Activated T-cell treated with anti-CD3 and anti-CD28 coated beads, Interleukin-2, amount 50 U/mL, for 24 hours (primary cell): ENCODE measurements at places on chromosomes 4 and X.

- no peak overlapping the region for H3K27ac ChIP-seq
- no peak for DNase-seq
- peaks cover 56% of the 10 kb centered on the region for H3K27me3 ChIP-seq
Observed at GRCh38 chr4:74793757-74794381, 454 bp downstream of the BTC start.

GRCh38 chr4:88751258-88752075 is 53.8 kb upstream of the NAP1L5 start:
- H3K4me3 ChIP-seq: no peak overlapping the region
- H3K36me3 ChIP-seq: peaks cover 10% of the 10 kb centered on the region
- H3K4me1 ChIP-seq: no peaks in the 10 kb centered on the region
- no peak overlapping the region for H3K27ac ChIP-seq
- DNase-seq: no peak

DNA sequence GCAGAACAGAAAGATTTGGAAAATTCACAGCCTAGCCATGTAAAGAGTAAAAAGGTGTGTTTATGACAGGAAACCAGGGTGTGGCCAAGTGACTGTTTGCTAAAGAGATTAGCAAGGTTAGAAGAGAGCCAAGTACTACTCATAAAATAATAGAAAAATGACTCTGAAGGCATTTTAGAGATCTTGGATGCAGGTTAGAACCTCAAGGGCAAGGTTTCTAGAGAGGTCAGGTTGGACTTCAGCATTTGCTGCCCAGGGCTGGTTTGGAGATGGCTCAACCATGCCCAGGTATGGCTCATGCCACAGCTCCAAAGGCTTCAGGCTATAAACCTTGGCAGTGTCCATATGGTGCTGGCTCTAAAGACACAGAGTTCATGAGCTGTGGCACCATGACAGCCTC is 40.6 kb upstream of the ADGRA3 start:
- H3K4me3 ChIP-seq: no peak overlapping the region
- H3K27me3 ChIP-seq: no peaks in the 10 kb centered on the region
- DNase-seq: no peak
- H3K27ac ChIP-seq: no peak overlapping the region
- no peaks in the 10 kb centered on the region for H3K36me3 ChIP-seq

DNA sequence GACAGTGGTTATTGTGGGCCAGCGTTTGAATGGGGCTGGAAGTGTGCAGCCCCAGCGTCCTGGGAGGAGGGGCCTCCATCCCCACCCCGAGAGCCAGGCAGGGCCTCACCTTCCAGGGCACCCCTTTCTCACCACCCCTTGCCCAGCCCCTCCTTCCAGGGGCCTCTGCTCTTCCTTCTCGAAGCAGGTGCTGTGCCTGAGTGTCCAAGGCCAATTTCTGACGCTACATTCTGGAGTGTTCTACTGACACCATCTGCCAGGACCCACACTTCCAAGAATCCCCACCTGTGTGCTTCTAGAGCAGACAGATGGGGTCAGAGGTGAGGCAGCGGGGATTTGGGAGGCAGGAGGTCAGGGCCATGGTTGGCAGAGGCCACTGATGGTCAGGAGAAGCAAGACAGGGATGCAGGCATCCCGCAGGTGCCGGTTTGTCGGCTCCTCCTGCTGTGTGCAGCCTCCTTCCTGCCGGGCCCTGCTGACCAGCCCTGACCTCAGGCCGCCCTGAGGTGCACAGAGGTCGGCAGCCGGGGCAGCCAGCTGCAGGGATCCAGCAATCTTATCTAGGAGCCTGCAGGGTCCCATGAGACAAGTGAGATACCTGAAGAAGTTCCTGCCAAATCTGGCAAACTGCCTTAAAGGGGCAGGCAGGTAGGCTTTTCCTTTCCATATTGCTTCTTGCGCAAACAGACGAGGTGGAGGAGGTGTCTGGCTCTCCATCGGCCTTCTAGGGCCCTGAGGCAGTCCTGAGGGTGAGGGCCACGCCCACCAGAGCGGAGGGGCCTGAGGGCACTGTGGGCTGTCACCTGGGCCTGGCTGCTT is 18.8 kb downstream of the MSANTD1 start:
- H3K4me3 ChIP-seq: no peak overlapping the region
- no peaks in the 10 kb centered on the region for H3K4me1 ChIP-seq
- no peaks in the 10 kb centered on the region for H3K27me3 ChIP-seq
- DNase-seq: no peak
- H3K27ac ChIP-seq: no peak overlapping the region

DNA sequence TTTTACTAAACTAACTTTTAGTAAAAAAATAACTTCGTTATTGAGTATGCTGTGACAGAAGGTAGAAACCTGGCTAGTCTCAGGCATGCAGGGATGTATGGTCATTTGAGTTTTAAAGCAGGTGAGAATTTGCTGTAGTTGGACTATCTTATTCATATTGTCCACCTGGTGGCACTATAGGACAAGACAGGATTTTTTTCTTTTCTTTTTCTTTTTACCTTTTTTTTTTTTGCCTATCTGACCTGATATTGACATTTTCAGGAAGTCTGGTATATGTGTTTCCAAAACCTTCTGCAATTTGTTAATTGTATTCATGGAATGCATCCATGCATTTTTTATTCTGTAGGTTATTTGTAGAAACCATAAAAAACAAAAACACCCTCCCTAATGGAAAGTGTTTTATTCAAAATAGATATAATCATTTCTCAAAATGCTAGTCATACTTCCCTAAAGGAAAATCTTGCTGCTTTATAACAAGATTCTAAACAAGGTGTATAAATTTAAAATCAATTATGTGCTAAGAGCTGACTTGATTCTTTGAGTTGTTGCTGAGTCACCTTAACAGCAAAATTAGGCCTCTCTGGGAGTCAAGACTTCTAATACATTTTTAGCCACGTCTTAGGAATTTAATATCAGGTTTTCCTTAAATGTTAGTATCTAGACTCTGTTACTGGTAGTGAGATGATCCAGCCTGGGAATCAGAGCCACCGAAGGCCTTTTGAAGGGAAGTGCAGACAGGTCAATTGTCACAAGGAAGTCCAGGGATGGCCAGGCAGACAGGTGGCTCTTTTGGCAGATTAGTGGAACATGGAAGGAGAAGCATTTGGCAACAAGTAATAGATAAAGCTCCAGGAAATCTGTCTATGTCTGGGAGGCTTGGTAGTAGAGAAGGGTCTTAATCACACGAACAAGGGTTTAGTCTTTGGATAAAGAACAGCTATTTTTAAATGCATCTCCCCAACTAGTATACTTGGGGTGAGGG is 201.3 kb upstream of the GNPDA2 start:
- no peaks in the 10 kb centered on the region for H3K27me3 ChIP-seq
- H3K4me1 ChIP-seq: no peaks in the 10 kb centered on the region
- no peak overlapping the region for H3K27ac ChIP-seq
- no peak for DNase-seq
- H3K4me3 ChIP-seq: no peak overlapping the region

DNA sequence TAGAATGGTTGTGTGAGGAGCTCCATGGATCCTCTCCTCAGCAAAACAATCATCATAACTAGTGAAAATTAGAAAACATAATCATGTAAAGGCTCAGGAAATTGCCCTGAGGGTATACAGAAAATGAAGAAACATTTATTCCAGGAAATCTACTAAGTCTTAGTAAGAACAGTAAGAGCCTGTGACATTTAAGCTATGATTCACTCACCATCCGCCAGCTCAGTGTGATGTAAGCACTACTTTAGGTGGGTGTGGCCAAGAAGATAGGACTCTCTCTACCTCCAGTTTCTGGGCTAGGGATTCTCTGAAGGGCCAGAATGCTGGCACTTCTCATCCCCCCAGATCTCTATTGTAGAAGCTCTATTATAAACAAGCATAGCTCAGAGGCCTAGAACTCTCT is 147.5 kb downstream of the DLG3 start:
- DNase-seq: no peak
- peak overlapping the region; percentile 60 for H3K27ac ChIP-seq
- H3K4me3 ChIP-seq: no peak overlapping the region
- H3K4me1 ChIP-seq: peaks cover 17% of the 10 kb centered on the region

GRCh38 chr4:18020145-18020670 is 1.3 kb downstream of the LCORL start:
- peak; percentile 37 for DNase-seq
- H3K36me3 ChIP-seq: peaks cover 8% of the 10 kb centered on the region
- peaks cover 27% of the 10 kb centered on the region for H3K4me1 ChIP-seq
- peak overlapping the region; percentile 88 for H3K4me3 ChIP-seq
- H3K27me3 ChIP-seq: peaks cover 32% of the 10 kb centered on the region

GRCh38 chr4:125501090-125501489 is 186.3 kb downstream of the FAT4 start:
- H3K4me1 ChIP-seq: no peaks in the 10 kb centered on the region
- no peak for DNase-seq
- no peak overlapping the region for H3K27ac ChIP-seq
- no peak overlapping the region for H3K4me3 ChIP-seq
- H3K27me3 ChIP-seq: no peaks in the 10 kb centered on the region

- H3K36me3 ChIP-seq: peaks cover 7% of the 10 kb centered on the region
- H3K27me3 ChIP-seq: no peaks in the 10 kb centered on the region
- no peak for DNase-seq
- H3K27ac ChIP-seq: peak overlapping the region; percentile 11
- no peak overlapping the region for H3K4me3 ChIP-seq
Observed at GRCh38 chrX:2664502-2664901, 26.6 kb upstream of the CD99 start.

GRCh38 chrX:103613362-103613890 is 5.7 kb downstream of the TCEAL3 start:
- no peak for DNase-seq
- no peak overlapping the region for H3K4me3 ChIP-seq
- no peaks in the 10 kb centered on the region for H3K36me3 ChIP-seq
- no peaks in the 10 kb centered on the region for H3K4me1 ChIP-seq
- H3K27me3 ChIP-seq: peaks cover 15% of the 10 kb centered on the region

GRCh38 chr4:117817301-117817700 is 217.0 kb upstream of the NDST3 start:
- H3K36me3 ChIP-seq: no peaks in the 10 kb centered on the region
- H3K27me3 ChIP-seq: no peaks in the 10 kb centered on the region
- H3K27ac ChIP-seq: no peak overlapping the region
- no peaks in the 10 kb centered on the region for H3K4me1 ChIP-seq

DNA sequence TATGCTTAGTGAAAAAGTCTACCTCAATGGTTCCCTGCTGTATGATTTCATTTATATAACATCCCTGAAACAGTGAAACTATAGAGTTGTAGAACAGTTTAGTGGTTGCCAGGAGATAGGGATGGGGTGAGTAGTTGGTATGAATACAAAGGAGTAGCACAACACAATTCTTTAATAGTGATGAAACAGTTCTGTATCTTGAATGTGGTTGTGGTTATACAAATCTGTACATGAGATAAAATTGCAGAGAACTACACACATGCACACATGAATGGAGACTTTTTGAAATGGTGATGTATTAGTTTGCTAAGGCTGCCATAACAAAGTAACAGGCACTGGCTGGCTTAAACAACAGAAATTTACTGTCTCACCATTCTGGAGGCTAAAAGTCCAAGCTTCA is 677.1 kb downstream of the ADGRL3 start:
- H3K4me3 ChIP-seq: no peak overlapping the region
- no peak for DNase-seq
- no peaks in the 10 kb centered on the region for H3K4me1 ChIP-seq
- no peaks in the 10 kb centered on the region for H3K27me3 ChIP-seq
- no peak overlapping the region for H3K27ac ChIP-seq
- no peaks in the 10 kb centered on the region for H3K36me3 ChIP-seq

GRCh38 chr4:24470666-24471485 is 113.5 kb downstream of the DHX15 start:
- peaks cover 84% of the 10 kb centered on the region for H3K27me3 ChIP-seq
- H3K36me3 ChIP-seq: no peaks in the 10 kb centered on the region
- DNase-seq: peak; percentile 61
- H3K4me3 ChIP-seq: peak overlapping the region; percentile 79
- H3K4me1 ChIP-seq: peaks cover 35% of the 10 kb centered on the region

DNA sequence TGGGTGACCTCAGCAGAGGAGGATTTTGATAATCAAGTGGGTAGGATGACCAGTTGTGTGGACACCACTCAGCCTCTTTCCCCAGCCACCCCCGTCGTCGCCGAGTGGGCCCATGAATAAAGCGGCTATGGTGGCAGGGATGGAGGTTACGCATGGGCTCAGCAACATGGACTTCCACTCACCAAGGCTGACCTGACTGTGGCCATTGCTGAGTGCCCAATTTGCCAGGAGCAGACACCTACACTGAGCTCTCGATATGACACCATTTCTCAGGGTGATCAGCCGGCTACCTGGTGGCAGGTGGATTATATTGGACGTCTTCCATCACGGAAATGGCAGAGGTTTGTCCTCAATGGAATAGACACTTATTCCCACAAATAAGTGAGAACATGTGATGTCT is 361.3 kb downstream of the KLHL4 start:
- DNase-seq: no peak
- no peaks in the 10 kb centered on the region for H3K36me3 ChIP-seq
- H3K4me1 ChIP-seq: peaks cover 3% of the 10 kb centered on the region
- no peak overlapping the region for H3K27ac ChIP-seq
- H3K4me3 ChIP-seq: no peak overlapping the region

GRCh38 chr4:45475548-45475947 is 648.3 kb downstream of the GABRG1 start:
- no peak overlapping the region for H3K4me3 ChIP-seq
- H3K36me3 ChIP-seq: no peaks in the 10 kb centered on the region
- H3K27ac ChIP-seq: no peak overlapping the region
- no peaks in the 10 kb centered on the region for H3K4me1 ChIP-seq

- no peak for DNase-seq
- H3K4me3 ChIP-seq: no peak overlapping the region
- H3K36me3 ChIP-seq: no peaks in the 10 kb centered on the region
- H3K27me3 ChIP-seq: peaks cover 54% of the 10 kb centered on the region
- no peaks in the 10 kb centered on the region for H3K4me1 ChIP-seq
Observed at GRCh38 chrX:137749246-137749645, 183.3 kb downstream of the ZIC3 start.
